ENCODE measurements at places on chromosomes 11 and 22. TPM values are rescaled to one million over a fixed set of nuclear protein-coding genes. Genes with fewer than 3 reads are reported as not detected.

DNA sequence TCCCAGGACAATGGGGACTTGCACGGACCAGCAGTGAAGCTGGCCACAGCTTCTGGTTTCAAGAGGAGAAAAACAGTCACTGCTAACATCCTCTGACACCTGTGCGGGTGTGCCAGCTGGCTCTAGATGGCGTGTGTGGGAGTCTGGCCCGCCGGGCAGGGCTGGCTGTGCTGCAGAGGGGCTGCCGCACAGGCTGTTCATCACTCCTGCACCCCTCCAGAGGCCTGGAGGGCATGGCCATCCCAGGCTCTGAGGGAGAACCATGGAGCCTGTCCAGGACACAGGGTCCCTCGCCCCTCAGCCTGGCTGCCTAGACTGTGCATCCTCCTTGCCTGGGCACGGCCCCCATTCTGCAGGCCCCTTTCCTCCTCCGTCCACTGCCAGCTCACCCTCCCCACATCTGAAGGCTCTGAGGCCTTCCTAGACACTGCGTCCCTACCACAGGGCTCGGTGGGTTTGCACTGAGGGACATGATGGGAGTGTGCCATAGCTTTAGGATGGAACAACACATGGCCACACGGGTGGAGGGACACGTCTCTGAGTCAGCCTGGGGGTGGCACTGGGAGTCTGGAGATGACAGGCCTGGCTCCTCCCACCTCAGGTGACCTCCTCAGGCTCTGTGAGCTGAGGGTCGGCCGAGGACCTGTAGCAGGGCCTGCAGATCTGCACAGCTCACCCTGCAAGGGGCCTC lies 42.1 kb upstream of the GNB1L start:
- DNase-seq: no peak

DNA sequence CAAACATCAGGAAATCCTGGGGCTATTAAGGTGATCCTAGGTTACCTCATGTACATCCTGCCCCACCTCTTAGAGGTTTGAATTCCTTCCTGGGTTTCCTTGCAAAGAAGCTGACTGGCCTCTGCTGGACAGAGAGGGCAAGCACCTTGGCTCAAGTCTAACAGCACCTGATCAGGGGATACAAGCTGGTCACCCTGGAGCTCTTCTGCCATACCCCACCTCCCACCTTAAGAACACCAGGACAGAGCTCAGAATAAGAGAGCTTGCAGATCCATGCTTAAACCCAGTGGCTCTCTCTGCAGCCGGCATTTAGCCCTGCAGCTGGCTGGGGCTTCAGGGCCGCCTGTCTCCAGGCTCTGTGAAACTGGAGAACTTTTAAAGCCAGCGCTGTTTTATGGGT lies 386.6 kb upstream of the NARS2 start:
- DNase-seq: peak; percentile 77

GRCh38 chr22:46764779-46765485 lies 2.5 kb downstream of the TBC1D22A start:
- no peak for DNase-seq

DNA sequence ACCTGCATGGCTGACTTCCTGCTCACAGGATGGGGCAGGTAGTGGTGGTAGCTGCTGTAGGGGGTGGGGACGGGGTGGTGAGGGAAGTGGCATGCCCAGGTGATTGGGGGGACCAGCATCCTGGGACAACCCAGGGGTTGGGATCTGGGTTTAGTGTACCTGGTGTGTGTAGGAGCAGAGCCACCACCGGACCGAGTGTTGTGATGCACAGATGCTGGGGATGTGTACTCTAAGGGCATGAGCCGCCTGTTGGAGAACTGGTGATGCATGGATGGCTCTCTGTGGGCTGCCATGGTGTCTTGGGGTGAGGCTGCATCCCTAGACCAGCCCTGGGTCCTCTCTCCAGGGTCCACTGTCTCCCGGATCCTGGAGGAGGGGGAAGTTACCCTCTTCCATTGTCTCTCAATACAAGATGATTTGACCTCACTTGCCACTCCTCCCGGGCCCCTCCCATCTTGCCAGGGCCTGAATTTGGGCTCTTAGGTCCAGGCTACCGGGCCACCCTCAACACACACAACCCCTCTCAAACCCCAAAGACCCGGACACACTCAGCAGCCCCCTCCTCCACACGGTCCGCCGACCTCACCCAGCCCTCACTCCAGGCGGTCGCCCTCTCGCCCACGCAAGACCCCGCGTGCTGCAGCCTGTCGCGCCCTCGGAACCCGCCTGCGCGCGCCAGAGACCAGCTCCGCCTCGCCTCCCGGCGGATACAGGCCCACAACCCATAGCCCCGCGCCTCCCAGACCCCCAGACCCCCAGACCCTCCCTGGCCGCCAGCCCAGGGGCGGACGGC lies 619 bp downstream of the LRRC75B start:
- no peak for DNase-seq

Gene FANCF
- total RNA-seq: 17.6 TPM

DNA sequence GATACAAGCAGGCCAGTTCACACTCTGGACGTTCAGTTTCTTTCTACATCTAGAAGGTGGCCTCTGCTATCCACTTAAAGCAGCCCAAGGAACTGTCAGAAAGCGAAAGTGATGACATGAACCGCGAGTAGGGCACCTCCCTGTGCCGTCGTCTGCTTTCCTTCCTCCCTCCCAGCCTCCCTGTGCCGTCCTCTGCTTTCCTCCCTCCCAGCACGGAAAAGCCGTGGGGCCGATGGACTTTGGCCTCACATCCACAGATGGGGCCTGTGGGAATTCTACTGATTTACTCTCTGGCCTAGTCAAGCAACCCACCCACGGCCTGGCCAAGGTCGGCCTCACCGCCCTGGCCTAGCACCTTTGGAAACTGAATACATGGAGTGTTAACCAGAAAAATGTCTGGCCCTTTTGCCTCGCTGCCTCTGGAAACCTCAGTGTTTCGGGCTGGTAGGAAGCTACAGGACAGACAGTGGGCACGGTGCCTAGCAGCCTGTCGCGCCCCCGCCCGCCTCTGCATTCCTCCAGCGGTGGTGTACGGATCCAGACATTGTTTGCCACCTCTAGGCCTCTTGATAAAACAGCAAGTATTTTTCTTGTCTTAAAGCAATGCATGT lies 14.2 kb downstream of the PEX26 start:
- peak; percentile 86 for DNase-seq

GRCh38 chr11:122563761-122564160 lies 91.8 kb upstream of the UBASH3B start:
- no peak for DNase-seq

GRCh38 chr22:48947636-48948035 lies 880.0 kb downstream of the BRD1 start:
- DNase-seq: no peak

DNA sequence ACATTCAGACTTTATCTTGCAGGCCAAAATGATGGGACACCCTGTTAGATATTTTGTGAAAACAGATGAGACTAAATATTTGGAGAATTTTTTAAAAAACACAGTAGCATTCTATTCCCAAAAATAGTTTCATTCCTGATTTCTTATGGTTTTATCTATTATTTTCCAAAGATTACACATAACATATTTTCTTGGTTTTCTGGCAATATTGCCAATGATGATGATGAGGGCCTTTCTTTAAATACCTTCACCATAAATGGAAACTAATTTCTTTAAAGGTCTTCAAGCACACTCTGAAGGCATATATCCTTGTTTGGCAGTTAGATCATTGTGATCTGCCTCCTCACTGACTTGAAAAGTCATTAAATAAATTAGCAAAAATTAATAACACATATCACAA lies 522.3 kb upstream of the LUZP2 start:
- no peak for DNase-seq

Gene OR52J3
- not detected for total RNA-seq

All from renal cortical epithelial cell (primary cell).